D341Med (cell line): ENCODE measurements at places on chromosomes 1 and 21.
A peak's percentile ranks its signal among the peaks of the same experiment; 100 is the strongest.

GRCh38 chr1:212559929-212560328, 48.6 kb upstream of the ATF3 start:
- DNase-seq = no peak

DNA sequence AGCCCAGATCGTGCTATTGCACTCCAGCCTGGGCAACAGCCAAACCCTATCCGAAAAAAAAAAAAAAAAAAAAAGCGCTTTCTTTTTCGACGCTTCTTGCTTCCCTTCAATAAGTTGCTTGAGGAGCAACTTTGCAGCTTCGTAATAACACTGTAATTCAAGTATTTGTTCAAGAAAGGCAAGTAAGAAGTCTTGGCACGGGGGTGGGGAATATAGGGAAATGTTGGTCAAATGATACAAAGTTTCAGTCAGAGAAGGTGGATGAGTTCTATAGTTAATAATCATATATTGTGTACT, 871 bp upstream of the PSMA5 start:
- no peak for DNase-seq

GRCh38 chr21:45078877-45079281, 4.5 kb downstream of the ADARB1 start:
- DNase-seq = no peak

DNA sequence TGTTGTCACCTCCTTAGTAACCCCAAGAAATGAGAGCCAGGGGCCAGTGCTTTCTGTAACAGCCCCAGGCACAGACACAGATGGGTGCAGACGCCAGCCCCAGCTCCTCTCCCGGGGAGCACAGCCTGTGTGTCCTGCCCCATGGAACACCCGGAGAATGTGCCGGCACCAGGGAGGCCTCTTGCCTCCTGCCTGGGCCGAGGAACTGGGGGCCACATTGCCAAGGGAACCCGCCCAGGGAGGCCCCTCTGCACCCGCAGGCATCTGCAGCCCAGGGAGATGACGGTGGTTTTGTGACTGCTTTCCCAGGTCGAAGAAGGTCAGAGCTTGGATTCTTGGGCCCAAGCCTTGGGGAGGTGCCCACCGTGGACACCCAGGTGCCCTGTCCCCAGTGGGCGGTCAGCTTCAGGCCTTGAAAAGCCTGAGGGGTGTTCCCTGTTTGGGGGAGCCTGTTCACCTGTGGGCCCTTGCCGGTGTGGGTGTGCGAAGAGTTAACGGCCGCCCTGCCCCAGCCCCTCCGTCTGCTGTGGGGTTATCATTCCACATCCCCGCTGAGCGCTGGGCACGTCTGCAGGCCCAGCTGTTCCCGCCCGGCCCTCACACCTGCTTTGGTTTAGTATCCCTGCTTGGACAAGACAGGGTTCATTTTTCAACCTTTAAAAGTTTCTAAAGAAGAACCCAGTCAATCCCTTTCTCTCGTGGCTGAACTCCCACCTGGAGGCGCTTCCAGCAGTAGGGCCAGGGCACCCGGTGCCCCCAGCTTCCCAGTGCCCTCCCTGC, 62.5 kb downstream of the MORN1 start:
- no peak for DNase-seq

- DNase-seq = no peak
Observed at GRCh38 chr1:98653123-98653522, 8.4 kb upstream of the SNX7 start.

DNA sequence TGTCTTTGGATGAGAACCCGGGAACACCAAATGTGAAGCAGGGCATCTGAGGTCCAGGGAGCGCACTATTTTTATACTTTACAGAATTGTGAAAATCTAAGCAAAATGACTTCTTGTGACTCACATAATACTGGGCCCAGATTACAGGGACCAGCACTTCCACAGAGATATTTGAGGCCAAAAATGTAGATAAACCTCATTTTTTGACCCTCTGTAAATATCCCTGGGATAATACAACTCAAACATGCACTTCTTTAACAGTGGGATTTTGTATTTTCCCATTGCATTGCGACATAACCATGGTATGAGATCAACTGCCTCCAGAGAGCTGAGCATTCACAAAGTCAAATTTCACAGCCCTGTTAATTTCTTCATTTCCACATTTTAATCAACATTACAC, 289.4 kb upstream of the ADGRL4 start:
- DNase-seq = no peak

- DNase-seq = peak; percentile 67
Observed at GRCh38 chr1:182080955-182081582, 19.6 kb upstream of the ZNF648 start.

- DNase-seq = no peak
Observed at GRCh38 chr1:223006917-223007648, 136.0 kb downstream of the TLR5 start.

DNA sequence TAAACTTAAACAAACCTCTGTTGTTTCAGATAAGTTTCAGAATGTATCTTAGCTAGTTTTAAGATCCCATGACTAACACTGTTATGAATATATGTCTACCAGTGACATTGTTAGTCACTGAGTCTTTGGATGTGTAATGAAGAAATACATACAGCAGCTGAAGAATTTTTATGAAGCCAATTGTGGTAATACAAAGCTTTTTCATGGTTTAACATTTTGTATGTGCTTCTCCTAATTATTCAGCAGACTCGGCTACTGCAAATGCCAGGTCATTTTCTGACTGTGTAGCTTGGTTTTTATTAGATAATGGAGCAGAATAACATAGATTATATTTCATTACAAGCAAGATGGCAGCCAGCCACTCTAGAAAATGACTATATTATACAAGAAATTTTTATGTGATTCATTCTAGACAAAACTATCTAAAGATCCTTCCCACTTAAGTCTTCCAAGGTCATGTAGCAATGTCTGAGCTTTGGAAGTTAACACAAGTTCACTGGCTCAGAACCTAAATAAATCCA, 147.8 kb downstream of the TNFSF18 start:
- no peak for DNase-seq

- no peak for DNase-seq
Observed at GRCh38 chr1:63454269-63454668, 68.8 kb downstream of the ITGB3BP start.

- no peak for DNase-seq
Observed at GRCh38 chr1:29500651-29501050, 264.3 kb downstream of the PTPRU start.

DNA sequence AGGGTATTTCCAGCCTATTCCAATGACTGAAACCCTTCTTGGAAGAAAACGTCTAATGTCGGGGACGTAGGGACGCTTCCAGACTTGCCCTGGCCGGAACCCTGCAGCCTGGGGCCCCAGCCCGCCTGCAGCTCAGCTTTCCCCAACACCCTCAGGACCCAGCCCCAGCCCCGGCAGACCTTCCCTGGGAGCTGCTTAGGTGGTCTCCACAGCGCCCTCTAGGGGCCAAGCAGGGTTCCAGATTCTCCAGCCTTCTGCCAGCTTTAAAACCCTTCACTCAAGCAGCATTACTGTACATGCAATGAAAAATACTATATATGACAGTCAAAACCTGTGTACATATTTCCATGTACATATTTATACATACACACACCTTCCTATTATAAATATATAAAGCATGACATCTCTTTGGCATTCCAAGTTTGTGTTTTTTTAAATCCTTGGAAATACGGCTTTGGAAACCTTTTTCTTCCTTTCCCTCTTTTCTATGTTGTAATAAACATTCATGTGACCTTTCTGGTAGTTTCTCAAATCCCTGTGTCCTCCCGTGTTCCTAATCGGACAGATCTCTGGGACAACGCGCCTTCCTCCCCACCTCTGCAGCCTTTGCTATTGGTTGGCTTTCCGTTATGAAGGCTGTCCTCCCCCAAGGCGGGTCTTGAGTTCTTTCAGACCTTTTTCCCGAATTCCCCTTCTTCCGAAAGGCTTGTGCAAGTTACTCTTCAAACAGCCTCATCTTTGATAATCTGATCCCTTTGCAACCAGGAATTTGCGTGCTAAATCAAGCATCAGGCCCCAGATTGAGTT, 60.3 kb downstream of the STUM start:
- DNase-seq = peak; percentile 92

DNA sequence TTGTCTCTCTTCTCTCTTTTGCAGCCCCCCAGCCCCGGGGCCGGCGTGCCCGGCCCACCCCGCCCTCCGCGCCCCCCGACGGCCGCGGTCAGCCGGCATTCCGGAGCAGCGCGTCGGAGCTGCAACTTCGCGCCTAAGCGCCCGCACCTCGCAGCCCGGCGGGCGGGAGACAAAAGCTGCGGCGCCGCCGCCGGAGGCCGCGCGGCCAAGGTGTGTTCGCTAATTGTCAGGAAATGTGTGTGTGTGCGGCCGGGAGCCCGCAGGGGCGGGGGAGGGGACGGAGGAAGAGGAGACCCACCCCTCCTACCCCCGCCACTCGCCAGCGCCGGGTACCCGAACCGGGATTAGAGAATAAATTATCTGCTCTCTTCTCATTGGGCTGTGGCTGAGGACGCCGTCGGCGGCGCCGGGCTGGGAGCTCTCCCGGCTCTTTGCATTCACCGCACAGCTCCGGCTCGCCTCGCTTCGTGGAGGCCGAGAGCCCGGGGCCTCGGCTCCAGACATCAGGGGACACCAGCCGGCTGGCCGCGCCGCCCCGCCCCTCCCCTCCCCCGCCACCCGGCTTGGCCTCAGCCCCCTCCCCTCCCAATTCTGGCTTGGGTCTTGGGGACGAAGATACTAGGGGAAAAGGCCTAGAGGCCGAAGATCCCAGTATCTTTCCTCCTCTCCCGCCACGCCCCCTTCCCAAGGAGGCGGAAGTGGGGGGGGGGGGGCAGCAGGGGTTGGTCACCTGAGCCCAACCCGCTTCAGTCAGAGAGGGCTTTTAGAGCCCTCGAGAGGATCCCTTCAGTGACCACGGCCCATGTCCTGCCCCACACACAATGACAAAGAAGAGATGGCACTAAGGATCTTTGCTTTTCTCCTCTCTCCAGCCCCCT, 1.3 kb upstream of the BLACAT1 start:
- peak; percentile 92 for DNase-seq

GRCh38 chr1:229487181-229487580, 21.0 kb downstream of the NUP133 start:
- DNase-seq = no peak

- DNase-seq = no peak
Observed at GRCh38 chr1:87435484-87435883, 106.8 kb downstream of the LMO4 start.

DNA sequence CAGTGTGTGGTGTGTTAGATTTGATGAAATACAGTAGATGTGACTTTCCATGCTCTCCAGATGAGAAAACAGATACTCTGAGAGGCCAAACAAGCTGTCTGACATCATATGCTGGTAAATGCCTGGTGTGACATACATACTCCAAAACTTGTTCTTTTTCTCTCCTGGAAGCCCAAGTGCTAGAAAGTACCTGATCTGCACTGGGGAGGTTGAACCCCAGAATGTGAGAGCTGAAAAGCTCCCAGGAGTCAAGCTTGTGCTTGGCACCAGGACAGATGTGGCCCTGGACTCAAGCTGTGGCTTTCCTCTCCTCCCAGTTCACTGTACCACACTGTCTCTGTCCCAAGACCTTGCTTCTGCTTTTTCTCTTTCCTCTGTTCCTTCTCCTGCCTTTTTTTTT, 389.0 kb upstream of the USP24 start:
- DNase-seq = no peak

DNA sequence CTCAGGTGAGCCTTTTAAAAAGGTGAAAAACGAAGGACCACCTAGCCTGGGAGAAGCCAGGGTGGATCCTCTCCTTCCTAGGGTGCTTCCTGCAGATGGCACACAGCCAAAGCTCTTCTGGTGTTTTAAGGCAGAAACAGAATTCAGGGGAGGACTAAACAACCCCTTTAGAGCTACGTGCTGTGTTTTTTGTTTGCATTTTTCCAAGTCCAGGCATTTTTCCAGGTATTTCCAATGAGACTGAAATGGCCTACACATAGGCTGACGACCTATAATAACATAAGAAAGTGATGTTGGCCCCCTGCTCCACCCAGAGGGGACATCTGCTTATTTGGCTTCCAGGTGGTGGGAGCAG, 83.8 kb downstream of the CAPZB start:
- no peak for DNase-seq

DNA sequence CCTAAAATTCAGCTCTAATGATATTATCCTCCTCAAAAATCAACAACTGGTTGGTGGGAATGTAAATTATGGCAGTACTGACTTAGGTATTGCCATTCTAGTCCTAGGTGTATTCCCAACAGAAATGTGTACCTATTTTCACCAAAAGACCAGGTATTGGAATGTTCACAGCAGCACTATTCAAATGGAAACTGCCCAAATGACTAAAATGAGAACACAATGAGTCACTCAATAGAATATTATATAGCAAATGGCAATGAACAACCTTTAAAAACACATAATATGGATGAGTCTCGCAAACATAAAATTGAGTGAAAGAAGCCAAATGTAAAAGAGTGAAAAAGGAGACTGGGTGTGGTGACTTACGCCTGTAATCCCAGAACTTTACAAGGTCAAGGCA, 44.9 kb downstream of the GADD45A start:
- no peak for DNase-seq

- peak; percentile 70 for DNase-seq
Observed at GRCh38 chr1:156295391-156295947, at the start of gene GLMP. Gene GLMP (minus strand): TSS chr1:156295679. CDS start chr1:156295645, 34 bp downstream.

GRCh38 chr1:2121101-2121691, 71.0 kb downstream of the PRKCZ start:
- DNase-seq = no peak

DNA sequence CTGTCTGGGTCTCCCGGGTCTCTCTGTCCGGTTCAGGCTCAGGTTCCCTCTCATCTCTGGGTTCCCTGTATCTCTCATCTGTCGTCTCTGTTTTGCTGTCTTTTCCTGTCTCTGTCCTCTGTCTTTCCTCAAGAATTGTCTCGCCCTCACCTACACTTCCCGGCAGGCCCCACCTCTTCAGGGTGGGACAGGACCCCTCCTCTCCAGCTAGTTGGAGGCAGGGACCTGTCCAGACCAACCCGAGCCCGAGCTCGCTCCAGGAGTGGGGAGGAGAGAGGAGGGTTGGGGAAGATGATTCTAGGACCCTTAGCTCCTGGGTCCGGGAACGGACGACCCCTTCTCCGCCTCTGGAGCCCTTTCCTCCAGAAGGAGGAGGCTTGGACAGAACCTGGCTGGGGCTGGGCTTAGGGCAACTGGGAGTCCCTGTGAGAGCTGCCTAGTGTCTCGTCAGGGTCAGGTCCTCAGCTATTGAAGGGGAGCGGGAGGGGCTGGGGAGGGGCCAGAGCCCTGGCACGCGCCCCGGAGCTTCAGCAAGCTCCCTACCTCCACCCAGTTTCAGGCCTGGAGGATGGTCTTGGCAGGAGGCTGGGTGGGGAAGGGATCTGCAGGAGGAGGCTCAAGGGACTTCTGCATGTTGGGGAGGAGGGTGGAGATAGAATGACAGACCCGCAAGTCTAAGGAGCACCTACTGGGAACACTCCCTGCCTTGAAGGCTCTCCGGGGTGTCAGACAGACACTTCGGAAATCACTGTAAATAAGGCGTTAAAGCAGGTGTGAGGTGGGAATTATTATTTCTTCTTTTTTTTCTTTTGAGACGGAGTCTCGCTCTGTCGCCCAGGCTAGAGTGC, 26.3 kb upstream of the EPB41 start:
- DNase-seq = no peak

- no peak for DNase-seq
Observed at GRCh38 chr1:90919190-90919719, 102.6 kb downstream of the ZNF644 start.

- DNase-seq = no peak
Observed at GRCh38 chr1:108661030-108661609, at the start of gene HENMT1. Gene HENMT1 (minus strand): TSS chr1:108661093. CDS start chr1:108659884, 1,209 bp downstream.
